Dorsolateral prefrontal cortex (tissue), 122 donors: ENCODE measurements at places on chromosomes 6 and 20. TPM values are rescaled to one million over a fixed set of nuclear protein-coding genes. Genes with fewer than 3 reads are reported as not detected.

Gene FAM217A
- not detected for total RNA-seq

GRCh38 chr6:78538002-78538401 lies 329.3 kb upstream of the IRAK1BP1 start:
- no peak for DNase-seq

Gene ULBP1
- not detected for total RNA-seq

Gene PPP1R18
- total RNA-seq, result 11.0 TPM

Gene FOXA2
- total RNA-seq, result not detected

DNA sequence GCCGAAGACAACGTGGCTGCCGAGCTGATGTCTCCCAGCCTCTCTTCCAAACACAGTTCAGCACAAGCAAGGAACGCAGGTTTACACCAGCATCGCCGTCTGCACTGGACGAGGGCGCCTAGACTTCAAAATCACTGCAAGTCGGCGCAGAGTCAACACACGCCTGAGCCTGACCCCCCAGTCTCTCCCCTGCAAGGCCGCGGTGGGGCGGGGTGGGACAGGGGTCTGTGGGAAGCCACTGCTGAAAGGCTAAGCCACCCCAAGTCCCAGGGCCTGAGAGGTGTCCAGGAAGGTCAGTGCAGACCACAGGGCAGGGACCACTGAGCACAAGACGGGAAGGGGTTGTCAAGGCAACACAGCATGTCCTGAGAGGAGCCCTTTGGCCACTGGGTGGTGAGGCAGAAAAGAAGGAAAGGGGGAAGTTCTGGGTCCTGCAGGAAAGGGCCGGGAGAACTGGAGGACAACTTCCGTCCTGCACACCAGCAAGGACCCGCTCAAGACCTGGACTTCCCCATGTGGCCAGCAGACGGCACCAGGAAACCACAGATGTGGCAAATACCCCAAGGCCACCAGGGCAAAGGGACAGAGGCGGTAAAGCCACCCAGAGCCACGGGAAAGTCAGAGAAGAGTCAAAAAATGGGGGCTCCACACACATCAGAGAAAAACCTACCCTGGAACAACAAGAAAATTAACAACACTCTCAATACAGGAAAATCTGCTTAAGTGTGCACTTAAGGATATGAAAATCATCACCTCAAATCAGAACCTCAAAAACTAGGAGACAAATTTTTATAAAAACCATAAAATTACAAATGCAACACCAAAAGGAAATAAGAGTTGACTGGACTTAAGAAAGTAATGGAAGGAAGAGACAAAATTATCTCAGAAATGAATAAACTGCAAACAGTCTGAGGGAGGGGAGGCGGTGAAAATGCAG lies 84.8 kb downstream of the TAF4 start:
- DNase-seq, result no peak
